NAMALWA (cell line): ENCODE measurements at places on chromosomes 4 and X.

DNA sequence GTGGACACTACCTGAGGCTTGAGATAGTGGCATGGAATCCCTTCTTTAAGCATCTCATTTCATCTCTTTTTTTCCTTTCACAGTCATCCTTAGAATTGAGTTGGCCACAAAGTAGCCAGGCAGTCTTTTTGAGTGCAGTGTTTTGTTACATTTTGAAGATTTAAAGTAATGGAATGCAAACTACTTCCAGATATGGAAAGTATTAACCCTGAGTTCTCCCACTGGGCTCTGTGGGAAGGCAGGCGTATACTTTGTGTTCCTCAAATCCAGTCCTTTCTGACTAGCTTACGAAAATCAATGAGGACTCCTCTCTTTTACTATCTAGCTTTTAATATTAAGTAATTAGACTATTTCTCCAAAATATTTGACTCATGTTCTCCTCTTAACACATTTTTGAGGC, 29.9 kb downstream of the PCDH10 start:
- no peak for DNase-seq

- DNase-seq, result peak; percentile 68
Measured at GRCh38 chr4:146342600-146343192, 128.4 kb downstream of the REELD1 start.

DNA sequence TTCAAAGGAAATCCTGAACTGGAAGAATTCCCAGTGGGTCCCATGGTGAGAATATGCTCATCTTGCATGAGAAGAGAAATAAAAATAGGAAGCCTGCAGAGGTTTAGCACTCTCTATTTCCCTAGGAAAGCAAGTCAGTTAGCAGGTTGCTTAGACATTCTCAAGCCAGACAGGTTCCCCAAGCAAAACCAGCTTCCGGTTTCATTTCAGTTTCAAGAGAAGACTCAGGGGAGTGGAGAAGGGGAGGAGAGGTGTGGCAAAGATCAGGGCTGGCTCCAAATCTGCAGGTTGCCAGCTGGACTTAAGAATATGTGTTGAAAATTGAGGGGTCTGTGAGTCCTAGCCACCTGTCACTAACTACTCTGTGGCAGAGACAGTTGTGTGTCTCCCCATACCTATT, 107.5 kb downstream of the CLNK start:
- DNase-seq, result no peak

GRCh38 chr4:15331930-15332329, 95.9 kb upstream of the C1QTNF7 start:
- DNase-seq, result no peak

DNA sequence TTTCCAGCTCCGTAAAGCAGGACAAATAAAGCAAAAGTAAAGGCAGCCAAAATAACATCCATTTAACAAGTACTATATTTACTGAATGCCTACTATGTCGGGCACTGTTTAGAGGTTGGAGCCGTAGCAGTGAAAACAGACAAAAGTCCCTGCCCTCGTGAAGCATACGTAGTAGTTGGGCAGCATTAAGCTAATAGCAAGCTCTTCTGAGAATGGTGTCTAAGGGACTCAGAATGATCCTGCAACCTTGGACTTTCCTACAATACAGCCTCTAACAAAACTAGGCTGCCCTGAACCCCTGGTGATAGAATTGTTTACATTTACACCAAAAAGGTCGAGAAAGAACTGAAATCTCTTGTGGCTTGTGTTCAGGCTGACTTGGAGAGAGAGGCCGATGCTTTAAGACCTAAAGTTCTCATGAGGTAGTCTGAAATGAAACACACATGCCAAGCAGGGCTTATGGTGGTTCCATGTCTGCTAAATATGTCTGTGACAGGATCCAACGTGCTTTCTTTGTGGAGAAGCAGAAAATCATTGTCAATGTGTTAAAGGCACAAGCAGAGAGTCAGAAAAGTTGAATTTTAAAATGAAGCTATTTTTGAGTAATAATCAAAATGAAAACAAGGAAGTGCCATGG, 898 bp upstream of the PDGFC start:
- DNase-seq, result no peak

DNA sequence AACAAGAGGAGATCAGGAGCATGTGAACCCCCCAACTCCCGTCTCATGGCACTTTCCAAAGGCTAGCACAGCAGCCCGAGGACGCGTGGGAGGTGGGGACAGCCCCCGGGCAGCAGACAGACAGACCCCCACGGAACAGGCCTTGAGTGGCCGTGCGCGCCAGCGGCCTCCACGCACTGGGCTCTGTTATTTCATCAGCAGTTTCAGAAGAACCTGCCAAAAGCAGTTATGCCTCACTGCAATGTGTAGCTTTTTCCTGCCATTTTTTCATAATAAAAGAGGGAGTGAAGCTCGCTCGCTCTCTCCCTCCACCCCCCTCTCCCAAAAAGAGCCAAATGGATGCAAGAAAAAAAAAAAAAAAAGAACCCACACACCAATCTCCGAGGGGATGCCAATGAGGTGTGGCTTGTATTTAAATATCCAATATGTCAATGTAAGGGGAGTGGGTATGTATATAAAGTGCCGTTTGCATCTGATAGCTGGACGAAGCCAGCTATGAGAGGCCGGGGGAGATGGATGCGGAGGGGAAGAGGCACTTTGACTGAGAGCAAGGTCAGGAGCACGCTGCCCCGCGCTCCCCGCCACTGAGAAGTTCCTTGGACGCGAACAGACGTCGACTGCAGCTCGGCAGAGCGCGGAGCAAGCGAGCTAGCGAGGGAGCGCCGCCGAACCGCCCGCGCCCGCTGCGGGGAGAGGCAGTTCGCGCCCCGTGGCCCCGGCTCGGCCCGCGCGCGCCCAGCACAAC, at the start of gene FGF16:
Gene FGF16 (plus strand): TSS at position 482 of the 745 bp plus-strand sequence. CDS start 286 bp downstream, outside the sequence.
- no peak for DNase-seq

- DNase-seq, result no peak
Measured at GRCh38 chr4:182752158-182752910, 164.9 kb downstream of the DCTD start.

- DNase-seq, result no peak
Measured at GRCh38 chr4:55447108-55447708, 51.5 kb downstream of the TMEM165 start.

DNA sequence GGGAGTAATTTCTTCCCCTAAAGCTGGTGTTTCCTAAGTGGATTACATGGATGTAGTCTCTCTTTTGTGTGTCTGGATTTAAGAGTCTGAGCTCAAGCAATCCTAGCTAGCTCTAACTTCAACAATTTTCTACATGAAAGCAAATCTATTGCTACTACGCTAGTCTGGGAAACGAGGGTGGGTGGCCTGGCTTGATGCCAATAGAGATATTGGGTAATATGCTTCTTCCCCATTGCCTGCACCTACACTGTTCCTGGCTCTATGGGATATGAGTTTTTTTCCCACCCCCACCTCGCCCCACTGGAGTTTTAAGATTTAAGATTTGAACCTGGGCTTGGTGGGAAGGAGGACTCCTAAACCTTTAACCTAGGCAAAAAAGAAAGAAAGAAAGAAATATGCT, 158.8 kb downstream of the RBM46 start:
- DNase-seq, result no peak

- DNase-seq, result peak; percentile 57
Measured at GRCh38 chr4:159051245-159052071, 51.4 kb upstream of the RAPGEF2 start.

GRCh38 chr4:139950568-139950967, 203.4 kb downstream of the MAML3 start:
- DNase-seq, result peak; percentile 8

GRCh38 chr4:173537613-173538147, 7.7 kb upstream of the HAND2 start:
- DNase-seq, result no peak

DNA sequence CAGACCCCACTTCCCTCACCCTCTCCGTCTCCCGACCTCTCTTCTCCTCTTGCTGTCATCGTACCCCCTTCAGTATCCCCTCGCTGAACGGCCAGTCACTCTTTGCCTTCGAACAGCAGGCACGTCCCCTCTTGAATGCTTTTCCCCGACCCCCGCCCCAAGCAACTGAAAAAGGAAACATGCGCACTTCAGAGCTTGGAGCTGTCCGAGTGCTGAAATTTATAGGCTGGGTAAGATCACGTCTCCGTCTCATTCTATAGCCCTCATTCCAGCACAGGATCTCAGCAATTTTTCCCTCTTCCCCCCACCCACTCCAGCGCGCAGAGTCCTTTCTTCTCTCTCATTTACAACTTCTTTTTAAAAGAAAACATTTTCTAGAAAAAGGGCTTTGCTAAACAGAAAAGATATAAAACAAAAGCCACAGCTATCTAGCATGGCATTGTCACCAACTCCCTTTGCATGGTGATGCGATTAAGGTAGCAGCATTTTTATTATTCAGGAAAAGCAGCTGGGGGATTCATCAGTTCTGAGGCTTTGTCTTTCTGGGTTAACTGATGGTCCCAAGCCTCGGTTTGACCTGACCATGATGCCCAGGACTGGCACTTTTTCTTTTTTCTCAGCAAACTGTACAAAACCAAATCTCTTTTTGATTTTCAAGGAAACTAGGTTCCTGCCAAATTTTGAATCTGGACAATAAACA, at the start of gene GLRA2:
Gene GLRA2 (plus strand): TSS at position 247 of the 700 bp plus-strand sequence. CDS start 522 bp downstream, outside the sequence.
- peak; percentile 33 for DNase-seq

DNA sequence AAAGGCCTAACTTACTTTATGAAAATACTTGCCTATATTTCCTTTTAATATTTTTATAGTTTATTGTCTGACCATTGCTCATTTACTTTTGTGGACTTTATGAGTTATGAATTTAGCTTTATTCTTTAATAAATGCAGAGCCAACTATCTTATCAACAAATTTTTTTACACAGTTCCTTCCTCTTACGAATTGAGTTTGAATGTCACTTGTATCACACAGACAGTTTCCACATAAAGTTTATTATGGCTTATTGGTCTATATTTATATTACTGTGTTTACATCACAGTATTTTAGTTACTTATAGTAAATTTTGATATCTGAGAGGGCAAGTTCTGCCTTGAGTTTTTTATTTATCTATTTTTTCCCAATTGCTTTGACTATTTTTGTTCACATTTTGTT, 450.6 kb downstream of the C4orf33 start:
- DNase-seq, result no peak

DNA sequence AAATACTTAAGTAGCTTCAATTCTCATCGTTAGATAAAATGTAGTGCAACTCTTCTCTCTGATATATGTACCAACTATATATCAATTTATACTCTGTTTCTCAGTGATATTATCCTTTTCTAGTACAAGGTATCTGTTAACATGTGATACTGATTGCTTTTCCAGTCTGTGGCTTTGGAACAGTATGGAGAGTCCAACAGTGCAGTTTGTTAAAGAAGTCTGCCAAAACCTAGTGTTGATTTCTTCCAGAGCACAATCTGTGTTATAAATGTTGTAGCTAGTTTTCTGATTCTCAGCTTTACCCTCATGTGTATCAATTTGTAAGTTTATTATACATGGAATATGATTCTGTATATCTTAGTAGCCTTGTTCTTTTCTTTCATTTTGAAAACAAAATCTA, 465.0 kb downstream of the IL15 start:
- DNase-seq, result no peak

DNA sequence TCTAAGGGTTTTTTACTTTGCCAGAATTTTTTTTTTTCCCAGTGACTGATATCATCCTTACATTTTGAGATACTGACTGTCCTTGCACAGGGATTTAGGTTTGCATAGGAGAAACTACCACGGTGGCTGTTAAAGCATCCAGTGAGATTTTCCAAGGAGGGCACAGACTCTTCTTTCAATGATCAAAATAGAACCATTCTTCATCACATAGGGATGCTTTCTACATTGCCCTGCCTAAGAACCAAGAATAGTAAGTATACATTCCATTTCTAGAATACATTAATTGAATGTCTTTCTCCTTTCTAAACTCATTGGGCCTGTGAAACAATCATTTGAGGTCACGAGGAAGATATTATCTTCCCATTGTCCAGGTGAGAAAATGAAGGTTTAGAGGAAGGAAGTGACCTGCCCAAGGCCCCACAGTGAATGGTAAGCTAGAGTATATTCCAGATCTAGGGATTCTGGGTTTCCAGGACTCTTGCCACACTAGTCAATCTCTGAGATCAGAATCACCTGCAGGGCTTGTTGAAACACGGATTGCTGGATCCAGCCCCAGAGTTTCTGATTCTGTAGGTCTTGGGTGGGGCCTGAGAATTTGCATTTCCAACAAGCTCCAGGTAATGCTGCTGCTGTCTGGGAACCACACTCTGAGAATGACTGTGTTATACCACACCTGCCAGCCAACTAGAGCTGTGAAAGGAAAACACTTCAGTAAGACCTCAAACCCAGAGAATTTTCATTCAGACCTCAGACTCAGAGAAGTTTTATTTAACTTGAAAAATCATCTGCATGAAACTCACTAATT, 17.7 kb upstream of the TMEM154 start:
- no peak for DNase-seq

- DNase-seq, result peak; percentile 66
Measured at GRCh38 chrX:14032406-14032805, 2.7 kb upstream of the GEMIN8 start.

DNA sequence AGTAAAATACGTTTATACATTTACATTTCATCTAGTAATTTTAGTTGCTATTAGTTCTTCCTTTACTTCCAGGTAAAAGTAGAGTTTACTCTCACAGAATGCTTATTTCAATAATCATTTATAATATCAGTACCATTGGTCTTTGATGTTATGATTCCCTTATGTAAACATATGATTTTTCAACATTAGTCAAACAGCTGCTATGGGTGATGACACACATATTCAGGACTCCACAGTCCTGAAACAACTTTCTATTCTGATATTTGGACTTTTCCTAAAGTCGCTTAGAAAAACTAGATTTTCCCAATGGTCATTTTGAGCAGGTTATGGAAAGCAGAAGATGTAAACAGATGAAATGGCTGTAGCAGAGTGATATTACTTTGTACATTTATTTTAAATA, 369.8 kb downstream of the UNC5C start:
- no peak for DNase-seq

- no peak for DNase-seq
Measured at GRCh38 chrX:154443479-154443910, 446 bp upstream of the FAM50A start.

DNA sequence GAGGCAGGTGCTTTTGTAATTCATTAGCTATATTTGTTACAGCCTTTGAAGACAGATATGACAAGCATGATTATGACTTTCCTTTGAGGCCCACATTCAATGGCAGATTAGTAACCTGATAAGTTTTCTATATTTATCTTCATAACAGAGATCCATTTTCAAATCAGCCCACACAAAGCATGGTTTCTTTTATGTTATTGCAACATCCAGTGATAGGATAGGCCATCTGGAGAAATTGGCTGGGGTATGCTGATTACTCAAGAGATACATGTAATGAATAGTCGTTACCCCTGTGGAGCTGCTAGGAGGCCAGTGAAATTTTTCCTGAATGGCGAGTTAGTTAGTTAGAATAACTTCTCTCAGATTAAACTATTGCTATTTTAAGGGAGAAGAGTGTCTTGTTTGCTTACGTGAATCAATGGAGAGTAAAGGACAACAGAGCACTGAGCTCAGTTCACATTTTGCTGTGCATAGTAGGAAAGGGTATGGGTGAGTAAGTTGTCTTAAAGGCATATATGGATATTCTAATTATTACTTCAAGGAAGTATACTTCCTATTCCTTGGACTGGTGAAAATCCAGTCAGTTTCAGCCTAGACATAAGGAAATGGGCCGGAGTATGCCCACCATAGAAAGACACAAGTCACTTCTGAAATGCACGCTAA, 79.2 kb upstream of the DKK2 start:
- DNase-seq, result no peak
